ENCODE measurements at places on chromosomes 1 and 21.
A peak's percentile ranks its signal among the peaks of the same experiment; 100 is the strongest.

- peak overlapping the region; percentile 49 for H3K4me3 ChIP-seq
- H3K27me3 ChIP-seq = peaks cover 25% of the 10 kb centered on the region
- no peak overlapping the region for H3K27ac ChIP-seq
- no peak for DNase-seq
Observed at GRCh38 chr1:228059634-228060457, 22.7 kb upstream of the ARF1 start.

DNA sequence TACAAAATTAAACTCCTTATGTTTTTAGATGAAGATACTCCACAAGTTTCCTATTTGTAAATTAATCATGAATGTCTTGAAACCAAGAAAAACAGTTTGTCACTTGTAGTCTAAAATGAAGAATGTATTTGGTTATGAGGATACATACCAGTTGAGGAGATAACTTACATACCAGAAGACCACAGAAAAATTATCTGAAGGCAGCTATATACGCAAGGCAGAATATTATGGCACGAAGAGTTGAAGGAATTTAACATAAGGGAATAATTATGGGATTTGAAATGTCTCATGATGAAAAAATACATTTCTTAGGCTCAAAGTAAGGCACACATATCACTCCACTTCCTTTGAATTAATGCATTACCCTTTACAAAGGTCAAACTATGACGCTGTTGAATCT, 73.3 kb downstream of the IFI44 start:
- H3K27ac ChIP-seq = no peak overlapping the region
- H3K4me3 ChIP-seq = no peak overlapping the region
- no peaks in the 10 kb centered on the region for H3K27me3 ChIP-seq
- H3K36me3 ChIP-seq = no peaks in the 10 kb centered on the region
- DNase-seq = no peak
- H3K4me1 ChIP-seq = no peaks in the 10 kb centered on the region

DNA sequence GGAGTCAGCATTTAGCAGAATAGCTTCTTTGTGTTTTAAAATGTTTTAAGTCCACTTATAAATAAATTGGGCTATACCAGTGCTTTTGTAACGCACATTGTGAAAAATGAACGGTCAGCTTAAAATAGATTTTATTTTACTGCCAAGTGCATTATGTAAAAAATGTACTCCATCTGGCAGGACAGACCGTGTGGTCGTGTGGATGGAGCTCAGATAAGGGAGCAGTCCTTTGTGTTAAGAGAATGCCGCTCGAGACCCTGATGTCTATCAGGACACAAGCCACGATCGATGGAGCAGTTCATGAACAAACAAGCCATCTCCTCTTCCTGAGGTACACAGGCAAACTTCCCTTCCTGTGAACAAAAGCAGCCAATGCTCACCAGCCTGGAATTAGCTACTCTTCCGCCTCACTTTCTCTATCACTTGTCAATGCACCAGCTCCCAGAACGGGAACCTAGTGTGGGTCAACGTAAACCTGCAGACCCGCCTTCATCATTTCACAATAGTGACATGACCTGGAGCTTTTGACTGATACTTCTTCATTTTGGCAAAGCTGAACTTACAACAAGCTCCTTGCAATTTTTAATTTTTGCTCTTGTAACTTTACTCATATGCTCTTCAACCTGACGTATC, 243.5 kb downstream of the TGFB2 start:
- H3K4me3 ChIP-seq = no peak overlapping the region
- no peaks in the 10 kb centered on the region for H3K4me1 ChIP-seq

DNA sequence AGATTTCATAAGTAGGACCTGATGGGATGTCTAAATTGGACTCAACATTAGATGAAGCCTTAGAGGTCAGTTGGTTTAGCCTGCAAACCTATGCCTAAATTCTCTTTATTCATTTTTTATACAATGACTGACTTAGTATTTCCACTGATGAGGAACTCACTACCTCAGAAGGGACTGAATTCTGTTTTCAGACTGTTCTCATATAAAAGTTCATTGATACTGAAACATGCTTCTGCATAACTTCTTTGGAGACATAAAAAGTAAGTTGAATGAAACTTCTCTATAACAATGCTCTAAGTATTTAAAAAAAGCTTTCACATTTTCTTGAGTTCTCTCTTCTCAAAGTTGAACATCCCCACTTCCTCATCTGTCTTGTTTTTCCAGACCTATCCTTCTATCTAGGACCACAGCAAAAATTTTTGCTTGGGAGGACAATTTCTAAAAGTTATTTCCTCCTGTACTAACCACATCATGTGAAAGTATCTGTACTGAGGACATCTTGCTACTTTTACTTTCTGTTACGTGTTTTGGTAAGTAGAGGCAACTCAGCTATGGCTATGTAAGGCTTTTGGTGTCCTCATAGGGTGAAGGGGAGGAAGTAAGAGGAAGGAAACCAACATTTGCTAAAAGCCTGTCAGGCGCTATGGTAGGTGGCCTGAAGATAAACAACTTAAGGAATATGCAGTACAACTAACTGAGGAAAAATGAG, 64.1 kb downstream of the USP24 start:
- peaks cover 22% of the 10 kb centered on the region for H3K36me3 ChIP-seq
- no peak overlapping the region for H3K4me3 ChIP-seq
- H3K4me1 ChIP-seq = no peaks in the 10 kb centered on the region
- no peak for DNase-seq
- no peaks in the 10 kb centered on the region for H3K27me3 ChIP-seq

GRCh38 chr1:39003794-39004193, 12.7 kb downstream of the AKIRIN1 start:
- H3K4me1 ChIP-seq = no peaks in the 10 kb centered on the region
- peaks cover 69% of the 10 kb centered on the region for H3K36me3 ChIP-seq
- DNase-seq = no peak
- no peaks in the 10 kb centered on the region for H3K27me3 ChIP-seq

DNA sequence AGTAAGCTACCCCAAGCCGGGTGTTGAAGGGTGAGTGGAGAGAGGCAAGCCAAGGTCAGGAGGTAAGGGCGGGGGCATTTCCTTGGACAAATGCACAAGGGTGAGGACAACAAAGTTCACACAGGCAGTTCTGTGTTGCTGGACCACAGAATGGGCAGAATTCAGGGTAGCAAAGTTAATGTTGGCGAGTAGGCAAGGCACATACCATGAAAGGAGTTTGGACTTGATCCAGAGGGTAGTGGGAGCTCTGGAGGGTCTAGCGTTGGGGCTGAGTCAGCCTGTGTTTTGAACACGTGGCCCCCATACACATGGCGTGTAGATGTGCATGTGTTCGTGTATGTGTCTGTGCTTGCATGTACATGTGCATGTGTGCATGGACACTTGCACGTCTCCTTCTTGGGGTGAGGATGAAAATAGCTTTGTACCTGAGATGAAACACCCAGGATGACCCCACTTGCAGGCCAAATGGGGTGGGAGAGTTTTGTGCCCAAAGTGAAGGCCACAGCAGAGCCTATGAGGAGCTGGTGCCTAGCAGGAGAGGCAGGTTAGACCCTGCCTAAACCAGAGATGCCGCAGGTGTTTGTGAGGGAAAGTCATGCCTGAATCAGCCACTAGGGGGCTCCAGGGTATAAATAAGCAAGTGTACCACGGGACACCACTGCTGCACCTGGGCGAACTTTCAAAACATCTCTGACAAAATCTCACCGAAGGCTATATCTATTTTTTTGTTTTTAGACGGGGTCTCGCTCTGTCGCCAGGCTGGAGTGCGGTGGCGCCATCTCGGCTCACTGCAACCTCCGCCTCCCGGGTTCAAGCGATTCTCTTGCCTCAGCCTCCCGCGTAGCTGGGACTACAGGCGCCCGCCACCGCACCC, 21.8 kb downstream of the SLC27A3 start:
- no peak overlapping the region for H3K4me3 ChIP-seq
- no peaks in the 10 kb centered on the region for H3K4me1 ChIP-seq
- no peaks in the 10 kb centered on the region for H3K27me3 ChIP-seq
- H3K27ac ChIP-seq = no peak overlapping the region
- no peak for DNase-seq

DNA sequence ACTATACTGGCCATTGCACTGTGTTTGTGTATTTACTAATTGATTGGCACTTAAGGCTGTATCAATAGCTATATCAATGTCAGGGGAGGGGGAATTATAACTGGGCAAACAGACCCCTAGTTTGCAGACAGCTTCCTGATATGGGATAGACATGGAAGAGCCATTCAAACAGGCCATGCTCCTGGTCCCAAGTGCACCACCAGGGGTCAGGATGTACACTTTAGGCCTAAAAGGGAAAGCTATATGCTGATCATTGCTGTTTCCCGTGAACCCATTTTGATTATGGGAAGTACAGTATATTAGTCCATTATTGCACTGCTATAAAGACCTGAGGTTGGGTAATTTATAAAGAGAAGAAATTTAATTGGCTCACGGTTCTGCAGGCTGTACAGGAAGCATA, 124.9 kb upstream of the BACE2 start:
- DNase-seq = no peak
- no peaks in the 10 kb centered on the region for H3K27me3 ChIP-seq
- no peaks in the 10 kb centered on the region for H3K4me1 ChIP-seq
- H3K27ac ChIP-seq = no peak overlapping the region
- no peak overlapping the region for H3K4me3 ChIP-seq
